ENCODE measurements at places on chromosomes 7 and 10. TPM values are rescaled to one million over a fixed set of nuclear protein-coding genes. Genes with fewer than 3 reads are reported as not detected.

The DIP2C gene
- total RNA-seq, result 40.1 TPM

The ZNF511 gene
- total RNA-seq, result 12.7 TPM

The COL13A1 gene
- total RNA-seq, result 6.7 TPM

The GRM3 gene
- not detected for total RNA-seq

The SFTPA1 gene
- total RNA-seq, result not detected

The DOCK1 gene
- 45.5 TPM for total RNA-seq

All from stomach (tissue), 19 donors.